ENCODE measurements at places on chromosomes 7 and 10.

- no peak overlapping the region for H3K4me3 ChIP-seq
- no peaks in the 10 kb centered on the region for H3K27me3 ChIP-seq
- no peaks in the 10 kb centered on the region for H3K4me1 ChIP-seq
Observed at GRCh38 chr7:57867884-57868701, 418.1 kb downstream of the ZNF716 start.

- H3K4me3 ChIP-seq = no peak overlapping the region
- H3K36me3 ChIP-seq = no peaks in the 10 kb centered on the region
- peak overlapping the region; percentile 2 for H3K27ac ChIP-seq
- no peaks in the 10 kb centered on the region for H3K27me3 ChIP-seq
- DNase-seq = no peak
Observed at GRCh38 chr7:114928060-114928459, 6.2 kb downstream of the MDFIC start.

GRCh38 chr10:3766046-3766756 lies 18.8 kb downstream of the KLF6 start:
- no peak overlapping the region for H3K4me3 ChIP-seq
- DNase-seq = no peak
- no peak overlapping the region for H3K27ac ChIP-seq
- H3K36me3 ChIP-seq = no peaks in the 10 kb centered on the region
- H3K27me3 ChIP-seq = no peaks in the 10 kb centered on the region

- no peaks in the 10 kb centered on the region for H3K27me3 ChIP-seq
- no peak overlapping the region for H3K27ac ChIP-seq
- H3K4me1 ChIP-seq = no peaks in the 10 kb centered on the region
- DNase-seq = peak; percentile 67
- H3K36me3 ChIP-seq = no peaks in the 10 kb centered on the region
Observed at GRCh38 chr10:44300666-44301649, 83.9 kb downstream of the CXCL12 start.

DNA sequence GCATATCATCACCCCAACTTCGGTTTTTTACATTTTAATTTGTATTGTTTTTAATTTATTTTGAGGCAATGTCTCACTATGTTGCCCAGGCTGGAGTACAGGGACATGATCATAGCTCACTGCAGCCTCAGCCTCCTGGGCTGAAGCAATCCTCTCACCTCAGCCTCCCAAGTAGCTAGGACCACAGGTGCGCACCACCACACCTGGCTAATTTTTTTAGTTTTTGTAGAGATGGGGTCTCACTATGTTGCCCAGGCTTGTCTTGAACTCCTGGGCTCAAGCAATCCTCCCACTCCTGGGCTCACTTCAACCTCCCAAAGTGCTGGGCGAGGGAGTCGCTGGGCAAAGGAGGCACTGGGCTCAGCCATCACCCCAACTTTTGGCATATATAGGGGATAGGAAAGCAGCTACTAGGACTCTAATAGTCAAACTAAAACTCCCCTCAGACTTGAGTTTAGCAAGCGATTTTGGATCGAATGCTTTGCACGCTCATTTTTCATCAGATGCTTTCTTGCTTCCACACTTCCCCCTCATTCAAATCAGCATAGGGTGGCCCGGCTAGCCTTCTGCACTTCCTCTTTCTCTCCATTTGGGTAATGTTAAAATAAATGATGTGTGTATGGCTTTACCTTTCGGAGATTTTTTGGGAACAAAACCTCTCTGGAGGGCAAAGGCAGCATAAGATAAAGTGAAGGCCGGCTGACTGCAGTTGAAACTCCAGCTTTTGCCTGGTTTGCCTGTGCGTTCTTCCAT lies 20.8 kb upstream of the NMT2 start:
- H3K27me3 ChIP-seq = no peaks in the 10 kb centered on the region
- DNase-seq = no peak
- no peak overlapping the region for H3K27ac ChIP-seq

GRCh38 chr7:20804345-20804744 lies 17.7 kb upstream of the SP8 start:
- H3K27ac ChIP-seq = no peak overlapping the region
- DNase-seq = no peak
- H3K4me3 ChIP-seq = no peak overlapping the region
- no peaks in the 10 kb centered on the region for H3K36me3 ChIP-seq

DNA sequence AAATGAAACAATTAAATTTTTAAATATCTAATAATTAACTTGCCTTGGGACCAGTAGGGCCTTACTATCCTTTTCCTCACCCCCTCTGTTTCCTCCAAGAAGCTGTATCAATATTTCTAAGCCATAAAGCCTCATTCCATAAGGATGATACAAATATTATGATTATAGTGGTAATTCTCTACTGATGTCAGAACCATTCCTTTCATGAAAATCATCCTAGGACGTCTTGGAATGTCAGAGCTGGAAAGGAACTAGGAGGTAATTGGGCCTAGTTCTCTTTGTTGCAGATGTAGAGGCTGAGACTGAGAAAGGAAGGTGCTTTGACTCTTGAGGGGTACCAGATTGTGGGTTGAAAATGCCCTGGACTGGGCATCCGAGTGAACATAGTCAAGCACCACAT lies 766.7 kb upstream of the GHITM start:
- no peaks in the 10 kb centered on the region for H3K27me3 ChIP-seq
- H3K4me3 ChIP-seq = no peak overlapping the region
- no peaks in the 10 kb centered on the region for H3K4me1 ChIP-seq
- DNase-seq = no peak

- H3K27ac ChIP-seq = no peak overlapping the region
- no peak overlapping the region for H3K4me3 ChIP-seq
- DNase-seq = no peak
- no peaks in the 10 kb centered on the region for H3K36me3 ChIP-seq
- H3K4me1 ChIP-seq = peaks cover 2% of the 10 kb centered on the region
- H3K27me3 ChIP-seq = no peaks in the 10 kb centered on the region
Observed at GRCh38 chr7:77565917-77566316, 28.8 kb downstream of the PTPN12 start.

GRCh38 chr10:123544986-123545385 lies 121.2 kb upstream of the GPR26 start:
- no peak overlapping the region for H3K27ac ChIP-seq
- no peak for DNase-seq
- no peak overlapping the region for H3K4me3 ChIP-seq

DNA sequence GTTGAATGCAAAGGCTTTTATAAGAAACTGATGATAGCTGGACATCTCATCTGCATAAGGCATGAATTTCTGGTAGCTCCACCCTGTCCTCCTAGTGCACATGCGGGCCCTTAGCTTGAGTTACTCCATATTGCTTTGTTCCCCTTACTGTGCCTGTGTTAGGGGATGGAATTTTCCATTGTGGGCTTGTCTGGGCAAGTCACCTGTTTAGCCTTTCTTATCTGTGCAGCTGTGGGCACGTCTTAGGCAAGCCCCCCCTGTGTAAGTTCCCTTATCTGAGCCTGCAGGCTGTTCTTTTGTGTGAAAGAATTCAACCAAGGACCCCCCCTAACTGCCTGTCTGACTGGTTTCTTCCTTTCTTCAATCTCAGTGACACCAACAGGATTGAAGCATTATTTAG lies 14.5 kb upstream of the CROT start:
- H3K27me3 ChIP-seq = no peaks in the 10 kb centered on the region
- no peak overlapping the region for H3K4me3 ChIP-seq
- no peaks in the 10 kb centered on the region for H3K4me1 ChIP-seq
- DNase-seq = peak; percentile 60
- no peak overlapping the region for H3K27ac ChIP-seq
- H3K36me3 ChIP-seq = no peaks in the 10 kb centered on the region

DNA sequence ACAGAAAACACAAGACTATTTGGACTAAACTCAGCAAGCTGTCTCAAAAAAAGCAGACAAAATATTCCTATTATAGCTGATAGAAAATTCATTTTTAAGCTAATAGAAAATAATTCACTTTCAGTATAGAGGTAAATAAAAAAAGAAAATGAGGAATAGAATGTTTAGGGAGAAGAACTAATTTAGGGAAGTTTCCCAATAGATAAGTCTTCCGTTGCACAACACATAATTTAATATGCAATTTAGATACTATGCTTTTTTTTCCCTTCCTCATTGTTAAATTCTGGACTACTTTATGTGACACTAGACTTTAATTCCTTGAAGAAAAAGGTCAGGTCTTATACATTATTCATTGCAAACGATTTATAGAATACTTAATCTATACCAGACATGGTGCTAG lies 10.3 kb downstream of the PNPLA8 start:
- no peaks in the 10 kb centered on the region for H3K27me3 ChIP-seq
- no peak overlapping the region for H3K27ac ChIP-seq

GRCh38 chr7:43647339-43647672 lies 64.4 kb downstream of the STK17A start:
- H3K4me3 ChIP-seq = no peak overlapping the region
- peaks cover 3% of the 10 kb centered on the region for H3K36me3 ChIP-seq
- H3K27me3 ChIP-seq = no peaks in the 10 kb centered on the region
- peak overlapping the region; percentile 95 for H3K27ac ChIP-seq
- peak; percentile 95 for DNase-seq

DNA sequence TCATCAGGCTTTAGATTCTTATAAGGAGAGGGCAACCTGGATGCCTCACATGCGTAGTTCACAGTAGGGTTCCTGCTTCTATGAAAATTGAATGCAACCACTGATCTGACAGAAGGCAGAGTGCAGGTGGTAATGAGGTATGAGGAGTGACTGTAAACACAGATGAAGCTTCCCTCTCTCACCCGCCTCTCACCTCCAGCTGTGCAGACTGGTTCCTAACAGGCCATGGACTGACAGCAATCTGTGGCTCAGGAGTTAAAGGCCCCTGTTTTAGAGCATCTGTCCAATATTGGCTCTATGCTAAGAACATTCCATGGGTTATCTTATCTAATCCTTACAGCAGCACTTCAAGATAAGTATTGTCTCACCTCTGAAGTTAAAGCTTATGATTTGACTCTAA lies 213.5 kb upstream of the NRP1 start:
- H3K4me1 ChIP-seq = no peaks in the 10 kb centered on the region
- no peak overlapping the region for H3K4me3 ChIP-seq
- H3K27ac ChIP-seq = no peak overlapping the region
- H3K27me3 ChIP-seq = no peaks in the 10 kb centered on the region

GRCh38 chr10:11106621-11107374 lies 89.1 kb downstream of the CELF2 start:
- no peak overlapping the region for H3K27ac ChIP-seq
- peak; percentile 60 for DNase-seq
- H3K36me3 ChIP-seq = no peaks in the 10 kb centered on the region
- no peak overlapping the region for H3K4me3 ChIP-seq
- no peaks in the 10 kb centered on the region for H3K27me3 ChIP-seq

DNA sequence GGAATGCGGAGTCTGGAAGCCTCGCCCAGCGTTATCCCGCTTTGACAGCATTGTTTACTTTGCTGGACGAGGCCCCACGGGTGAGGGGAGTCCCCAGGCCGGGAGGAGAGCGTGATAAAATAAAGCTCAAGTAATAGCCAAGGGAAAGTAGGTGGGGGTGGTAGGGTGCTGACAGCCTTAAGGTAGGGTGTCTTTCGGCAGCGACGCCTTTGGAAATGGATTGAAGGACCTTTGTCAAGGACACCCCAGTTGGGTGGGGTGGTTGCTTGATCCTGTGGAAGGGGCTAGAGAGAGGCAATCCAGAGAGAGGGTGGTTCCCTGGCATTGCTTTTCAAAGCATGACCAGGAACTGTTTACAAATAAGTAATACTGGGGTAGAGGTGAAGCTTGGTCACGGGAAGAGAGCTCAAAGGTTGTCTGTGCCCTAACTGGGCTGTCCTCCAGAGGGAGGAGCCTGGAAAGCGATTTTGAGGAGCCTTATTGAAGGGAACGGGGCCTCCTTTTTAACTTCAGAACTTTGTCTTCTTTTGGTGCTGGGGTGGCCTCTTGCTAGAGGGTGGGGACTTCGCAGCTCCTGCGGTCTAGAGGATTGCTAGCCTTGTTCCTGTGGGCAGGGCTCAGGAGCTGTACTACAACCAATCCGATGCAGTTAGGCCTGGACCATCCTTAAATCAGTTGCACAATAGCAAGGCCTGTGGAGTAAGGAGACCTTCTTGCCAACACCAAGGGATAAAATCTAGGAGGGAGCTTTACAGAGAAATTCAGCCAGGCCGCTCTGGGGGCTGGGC lies 1.3 kb downstream of the EIF4EBP2 start:
- DNase-seq = peak; percentile 79
- no peaks in the 10 kb centered on the region for H3K27me3 ChIP-seq
- peak overlapping the region; percentile 52 for H3K4me3 ChIP-seq
- H3K36me3 ChIP-seq = no peaks in the 10 kb centered on the region

- no peaks in the 10 kb centered on the region for H3K36me3 ChIP-seq
- DNase-seq = no peak
- no peak overlapping the region for H3K4me3 ChIP-seq
- no peaks in the 10 kb centered on the region for H3K27me3 ChIP-seq
Observed at GRCh38 chr10:77533887-77534278, 103.7 kb downstream of the KCNMA1 start.

GRCh38 chr7:142348921-142349405 lies 91.1 kb upstream of the PRSS58 start:
- no peaks in the 10 kb centered on the region for H3K36me3 ChIP-seq
- no peak overlapping the region for H3K27ac ChIP-seq
- no peaks in the 10 kb centered on the region for H3K4me1 ChIP-seq
- no peak for DNase-seq

DNA sequence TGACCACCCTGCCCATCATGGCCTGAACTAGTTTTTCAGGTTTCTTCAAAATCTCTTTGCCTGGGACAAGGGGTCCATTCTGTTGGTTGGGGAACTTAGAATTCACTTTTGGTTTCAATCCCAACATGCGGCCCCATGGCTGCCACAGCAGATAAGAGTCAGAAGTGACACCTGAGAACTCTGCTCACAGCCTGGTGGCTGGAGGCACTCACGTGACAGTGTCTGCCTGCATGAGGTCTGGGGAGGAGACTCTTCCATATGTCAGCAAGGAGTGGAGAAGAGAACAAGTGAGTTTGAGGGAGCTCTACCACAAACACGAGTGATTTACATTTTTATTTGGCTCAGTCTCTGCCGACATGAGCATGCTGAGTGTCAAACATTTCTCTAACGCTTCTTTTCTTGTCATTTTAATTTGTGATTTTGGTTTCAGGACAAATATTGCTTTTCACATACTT lies 370.4 kb downstream of the TNS3 start:
- H3K4me3 ChIP-seq = no peak overlapping the region
- H3K4me1 ChIP-seq = no peaks in the 10 kb centered on the region
- no peak overlapping the region for H3K27ac ChIP-seq
- H3K36me3 ChIP-seq = no peaks in the 10 kb centered on the region
- H3K27me3 ChIP-seq = no peaks in the 10 kb centered on the region

GRCh38 chr7:122182081-122182480 lies 38.0 kb upstream of the AASS start:
- no peak overlapping the region for H3K27ac ChIP-seq
- H3K4me1 ChIP-seq = no peaks in the 10 kb centered on the region
- H3K36me3 ChIP-seq = no peaks in the 10 kb centered on the region
- H3K4me3 ChIP-seq = no peak overlapping the region
- no peaks in the 10 kb centered on the region for H3K27me3 ChIP-seq
- DNase-seq = no peak

- peak; percentile 6 for DNase-seq
- no peak overlapping the region for H3K4me3 ChIP-seq
- H3K27ac ChIP-seq = no peak overlapping the region
- no peaks in the 10 kb centered on the region for H3K27me3 ChIP-seq
- H3K36me3 ChIP-seq = no peaks in the 10 kb centered on the region
Observed at GRCh38 chr10:85635650-85636049, 730.9 kb downstream of the GRID1 start.

- no peak overlapping the region for H3K4me3 ChIP-seq
- no peak for DNase-seq
Observed at GRCh38 chr7:97013845-97014134, 8.4 kb downstream of the DLX6 start.

GRCh38 chr7:158774952-158775351 lies 54.4 kb downstream of the ESYT2 start:
- no peaks in the 10 kb centered on the region for H3K4me1 ChIP-seq
- H3K4me3 ChIP-seq = no peak overlapping the region
- H3K36me3 ChIP-seq = no peaks in the 10 kb centered on the region
- no peak overlapping the region for H3K27ac ChIP-seq
- DNase-seq = no peak
- no peaks in the 10 kb centered on the region for H3K27me3 ChIP-seq
